ENCODE measurements at places on chromosomes 4 and X.

GRCh38 chr4:41957634-41958033 lies 22.4 kb downstream of the TMEM33 start:
- peak; percentile 58 for DNase-seq

- no peak for DNase-seq
These were observed 303.9 kb upstream of the GATB start for GRCh38 chr4:152064753-152065152.

GRCh38 chr4:30450474-30450873 lies 269.7 kb upstream of the PCDH7 start:
- no peak for DNase-seq

GRCh38 chrX:154417157-154417556 lies 5.8 kb downstream of the TAFAZZIN start:
- DNase-seq, result no peak

GRCh38 chr4:177005674-177006230 lies 213.0 kb upstream of the VEGFC start:
- DNase-seq, result peak; percentile 99

Data from RKO (cell line).